Stimulated activated CD4-positive, alpha-beta T cell treated with anti-CD3 and anti-CD28 coated beads, Interleukin-15, amount 100 ng/mL, for 1 hour (primary cell): ENCODE measurements at places on chromosomes 5 and 9.

GRCh38 chr9:5479994-5480694, 29.8 kb downstream of the CD274 start:
- no peak for DNase-seq

DNA sequence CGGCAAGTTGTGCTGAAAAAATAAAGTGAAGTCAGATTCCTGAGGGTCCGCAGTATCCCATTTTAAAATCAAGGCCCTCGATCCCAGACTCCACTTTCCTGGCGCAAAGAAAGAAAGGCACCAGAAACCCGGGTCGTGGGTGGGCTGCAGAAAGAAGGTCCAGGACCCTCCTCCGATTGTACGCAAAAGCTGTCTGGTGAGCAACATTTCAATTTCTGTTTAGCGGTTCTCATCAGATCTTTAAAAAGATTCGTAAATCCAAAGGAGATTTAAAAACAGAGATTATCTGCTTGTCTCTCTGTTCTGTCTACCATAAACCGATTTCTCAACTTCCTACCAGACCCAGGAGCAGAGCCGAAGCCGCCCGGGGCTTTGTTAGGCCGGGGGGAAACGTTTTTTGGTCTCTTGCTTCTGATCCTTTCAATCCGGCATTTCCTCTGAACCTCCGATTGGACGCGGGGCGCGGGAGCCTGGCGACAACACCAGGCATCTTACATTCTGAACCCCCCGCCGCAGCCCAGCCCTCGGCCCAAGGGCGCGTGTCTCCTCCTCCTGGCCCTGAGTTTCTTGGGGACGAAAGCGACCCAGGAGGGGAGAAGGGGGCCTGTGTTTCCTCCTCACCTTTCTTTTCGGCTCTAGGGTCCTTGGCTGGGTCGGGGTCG, 746 bp downstream of the NKX2-5 start:
- no peak for DNase-seq

DNA sequence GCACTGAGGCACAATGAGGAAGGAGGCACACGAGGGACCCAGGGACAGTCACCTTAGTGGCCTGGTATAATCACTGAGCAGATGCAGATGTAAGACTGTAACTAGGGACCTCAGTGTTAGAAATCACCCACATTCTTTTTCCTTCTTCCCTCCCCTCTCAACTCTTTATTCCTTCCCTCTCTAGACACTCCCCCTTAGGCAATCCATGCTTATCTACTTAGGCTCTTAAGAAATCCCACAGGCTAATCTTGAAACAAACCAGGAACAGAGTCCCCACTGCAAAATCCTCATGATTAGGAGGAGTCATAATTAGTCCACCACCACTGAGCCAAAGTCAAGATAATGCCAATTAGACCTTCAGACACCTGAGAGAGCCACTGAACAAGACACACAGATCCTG, 84.7 kb downstream of the ELAVL2 start:
- no peak for DNase-seq

- DNase-seq: no peak
Measured at GRCh38 chr5:139417214-139417613, 13.3 kb upstream of the SPATA24 start.

- no peak for DNase-seq
Measured at GRCh38 chr9:89844535-89844934, 239.7 kb downstream of the GADD45G start.

DNA sequence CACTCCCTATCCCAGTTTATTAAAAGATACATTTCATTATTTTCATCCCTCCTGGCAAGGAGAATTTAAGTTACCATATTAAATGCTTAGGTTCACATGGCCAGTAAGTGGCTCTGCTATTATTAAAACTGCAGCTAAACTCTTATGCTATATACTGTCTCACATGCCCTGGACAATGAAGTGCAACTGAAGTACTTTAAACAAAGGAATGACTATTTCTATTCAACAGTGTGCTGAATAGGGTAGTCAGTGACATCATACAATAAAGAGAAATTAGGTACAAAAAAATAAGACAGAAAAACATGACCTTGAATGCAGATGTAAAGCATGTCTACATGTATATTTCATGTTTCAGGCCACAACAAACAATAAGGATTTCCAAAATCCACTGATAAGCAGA, 282.6 kb upstream of the SMC2 start:
- DNase-seq: no peak

GRCh38 chr9:6068983-6069382, 53.6 kb upstream of the RANBP6 start:
- DNase-seq: no peak

- no peak for DNase-seq
Measured at GRCh38 chr9:113594484-113595299, 131.2 kb downstream of the RGS3 start.

GRCh38 chr9:77210116-77210515, 32.8 kb downstream of the VPS13A start:
- DNase-seq: no peak

GRCh38 chr5:163407034-163407655, 30.2 kb upstream of the CCNG1 start:
- DNase-seq: no peak

- DNase-seq: no peak
Measured at GRCh38 chr5:56358703-56359681, 125.9 kb upstream of the ANKRD55 start.

GRCh38 chr9:121656941-121657470, 5.6 kb downstream of the DAB2IP start:
- no peak for DNase-seq

- DNase-seq: no peak
Measured at GRCh38 chr9:107614765-107615164, 125.2 kb upstream of the KLF4 start.

- DNase-seq: no peak
Measured at GRCh38 chr5:158725297-158725851, 374.3 kb downstream of the EBF1 start.

DNA sequence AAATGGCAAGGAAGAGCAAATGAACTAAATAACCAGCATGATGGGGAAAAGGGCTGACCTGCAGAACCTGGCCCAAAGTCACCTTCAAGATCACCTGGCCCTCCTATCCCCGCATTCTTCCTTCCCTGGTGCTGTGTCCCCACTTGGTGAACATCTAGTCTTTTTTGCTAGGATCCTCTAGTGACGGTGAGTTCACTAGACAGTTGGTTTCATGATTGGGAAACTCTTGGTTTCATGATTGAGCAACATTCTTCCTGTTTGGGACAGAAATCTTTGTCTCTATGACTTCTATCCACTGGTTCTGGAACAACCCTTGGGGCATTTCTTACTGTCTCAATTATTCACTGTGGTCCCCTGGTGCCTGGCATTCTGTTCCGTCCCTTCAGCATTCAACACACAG, 50.2 kb upstream of the DAB2IP start:
- DNase-seq: no peak

GRCh38 chr5:6372251-6373080, 5.9 kb downstream of the MED10 start:
- no peak for DNase-seq

GRCh38 chr5:73640861-73641320, 14.9 kb downstream of the ARHGEF28 start:
- no peak for DNase-seq

DNA sequence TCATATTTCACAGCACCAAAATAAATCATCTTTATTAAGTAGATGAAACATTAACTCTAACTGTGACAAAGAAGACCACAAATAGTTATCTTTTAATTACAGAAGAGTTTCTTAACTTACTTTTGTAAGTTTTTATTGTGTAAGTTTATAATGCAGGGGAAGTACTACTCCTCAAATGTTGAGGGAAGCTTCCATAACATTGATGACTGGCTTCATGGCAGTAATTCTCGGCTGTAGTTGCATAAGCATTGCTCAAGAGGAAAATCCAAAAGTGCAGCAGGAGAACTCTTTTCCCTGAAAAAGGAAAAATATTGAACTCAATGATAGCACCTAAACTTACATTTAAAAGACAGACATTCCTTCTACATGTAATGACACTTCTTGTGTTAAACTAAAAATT, 4.6 kb downstream of the TSLP start:
- no peak for DNase-seq

DNA sequence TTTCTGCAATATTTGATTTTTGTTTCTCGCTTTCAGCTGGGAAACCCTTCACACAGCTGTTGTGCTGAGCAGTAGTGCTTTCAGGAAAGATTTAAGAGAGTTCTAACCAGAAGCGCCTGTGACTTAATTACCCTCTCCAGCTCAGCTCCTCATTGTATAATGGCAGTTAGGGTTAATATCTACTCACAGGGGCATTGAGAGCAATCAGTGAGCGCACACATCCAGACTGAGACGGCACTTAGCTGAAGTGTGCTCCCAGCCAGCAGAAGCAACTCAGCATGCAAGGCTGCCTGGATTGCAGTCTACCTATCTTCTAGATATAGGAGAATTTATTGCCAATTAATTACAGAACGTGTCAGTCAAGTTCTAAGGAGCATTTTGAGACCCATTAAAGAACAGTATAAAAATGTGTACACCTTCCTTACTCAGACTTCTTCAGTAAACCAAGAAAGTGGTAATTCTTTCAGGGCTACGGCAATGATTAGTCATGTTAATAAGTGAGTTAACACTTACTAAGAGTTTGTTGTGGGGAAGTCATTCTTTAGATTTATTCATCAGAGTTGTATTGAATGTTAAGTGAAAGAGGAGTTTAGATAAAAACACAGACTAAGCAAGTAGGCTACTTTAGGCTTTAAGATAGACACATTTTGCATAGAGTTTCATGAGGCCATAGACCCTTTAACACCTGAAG, 111.7 kb upstream of the PCAT7 start:
- DNase-seq: no peak

GRCh38 chr9:117191504-117192261, 223.2 kb downstream of the ASTN2 start:
- DNase-seq: no peak

DNA sequence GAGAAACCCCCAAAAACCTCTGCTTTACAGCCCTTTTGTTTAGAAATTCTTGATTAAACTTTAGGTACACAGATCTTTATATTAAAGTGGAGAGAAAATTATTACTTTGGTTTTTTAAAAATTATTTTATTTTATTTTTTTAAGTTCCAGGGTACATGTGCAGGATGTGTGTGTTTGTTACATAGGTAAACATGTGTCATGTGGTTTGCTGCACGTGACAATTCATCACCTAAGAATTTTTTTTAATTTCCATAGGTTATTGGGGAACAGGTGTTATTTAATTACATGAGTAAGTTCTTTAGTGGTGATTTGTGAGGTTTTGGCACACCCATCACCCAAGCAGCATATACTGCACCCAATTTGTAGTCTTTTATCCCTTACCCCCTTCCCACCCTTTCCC, 581.7 kb downstream of the CSNK1G3 start:
- no peak for DNase-seq

DNA sequence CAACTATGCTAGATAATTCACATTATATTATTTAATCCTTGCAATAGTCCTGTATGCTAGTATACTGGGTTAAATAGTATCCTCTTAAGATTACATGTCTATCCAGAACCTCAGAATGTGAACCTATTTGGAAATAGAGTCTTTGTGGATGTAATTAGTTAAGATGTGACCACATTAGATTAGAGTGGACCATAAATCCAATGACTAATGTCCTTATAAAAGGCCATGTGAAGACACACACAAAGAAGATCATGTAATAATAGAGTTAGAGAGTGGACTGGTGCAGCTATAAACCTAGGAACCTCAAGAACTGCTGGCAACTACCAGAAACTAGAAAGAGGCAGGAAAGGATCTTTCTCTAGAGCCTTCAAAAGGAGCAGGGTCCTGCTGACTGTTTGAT, 263.6 kb upstream of the PTGER4 start:
- DNase-seq: no peak

- DNase-seq: no peak
Measured at GRCh38 chr5:37086466-37087173, 162.6 kb downstream of the CPLANE1 start.

GRCh38 chr9:92660266-92660665, 9.7 kb downstream of the IPPK start:
- DNase-seq: no peak

GRCh38 chr9:38298503-38298902, 94.0 kb upstream of the ALDH1B1 start:
- no peak for DNase-seq

DNA sequence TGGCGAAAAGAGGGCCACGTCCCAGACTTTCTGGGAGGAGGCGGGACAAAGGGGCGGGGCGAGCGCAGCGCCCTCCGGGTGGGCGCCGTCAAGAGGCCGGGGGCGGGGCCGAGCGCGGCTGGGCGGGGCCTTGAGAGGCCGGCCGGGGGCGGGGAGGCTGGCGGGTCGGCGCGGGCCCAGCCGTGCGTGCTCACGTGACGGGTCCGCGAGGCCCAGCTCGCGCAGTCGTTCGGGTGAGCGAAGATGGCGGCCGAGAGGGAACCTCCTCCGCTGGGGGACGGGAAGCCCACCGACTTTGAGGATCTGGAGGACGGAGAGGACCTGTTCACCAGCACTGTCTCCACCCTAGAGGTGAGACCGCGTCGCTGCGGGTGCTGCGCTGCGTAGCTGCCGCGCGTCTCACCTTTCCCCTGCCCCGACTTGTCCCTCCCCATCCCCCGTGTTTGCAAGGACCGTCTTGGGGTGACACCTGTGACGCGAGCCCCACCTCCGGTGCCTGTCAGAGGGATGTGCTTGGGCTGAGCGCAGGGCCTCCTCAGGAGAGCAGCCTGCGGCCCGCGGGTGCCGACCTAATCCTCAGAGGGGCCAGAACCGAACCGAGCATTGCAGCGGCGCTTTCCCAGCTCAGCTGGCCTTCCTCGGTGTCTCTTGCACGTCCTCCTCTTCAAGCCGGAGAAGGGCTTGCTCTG, at the start of gene SNX2:
SNX2 (plus strand) TSS at position 220 of the 689 bp plus-strand sequence; CDS start at position 244, 24 bp downstream.
- peak; percentile 80 for DNase-seq

DNA sequence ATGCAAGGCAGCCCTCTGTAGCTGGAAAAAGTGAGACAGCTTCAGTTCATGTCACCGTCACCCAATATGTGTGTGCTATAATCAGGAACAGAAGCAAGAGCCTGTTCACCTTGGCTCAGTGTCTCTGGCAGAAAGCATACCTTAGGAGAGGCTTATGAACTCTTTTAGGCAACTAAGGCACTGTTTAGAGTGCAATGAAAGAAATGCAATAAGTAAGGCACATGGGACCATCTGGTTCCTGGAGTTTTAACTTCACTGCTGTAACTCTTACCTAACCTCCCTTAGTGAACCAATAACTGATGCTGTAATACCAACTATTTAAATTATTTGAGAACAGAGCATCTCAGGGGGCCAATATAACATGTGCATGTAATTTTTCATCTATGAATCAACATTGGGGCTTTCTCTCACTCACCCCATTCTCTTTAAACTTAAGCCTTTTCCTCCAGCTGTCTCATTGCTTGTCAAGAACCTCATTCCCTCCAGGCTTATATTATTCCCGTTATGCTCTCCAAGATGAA, 32.4 kb downstream of the C9 start:
- no peak for DNase-seq

GRCh38 chr5:162824360-162824759, 613.0 kb upstream of the CCNG1 start:
- DNase-seq: no peak
